ENCODE measurements at places on chromosomes 5 and 9. TPM values are rescaled to one million over a fixed set of nuclear protein-coding genes. Genes with fewer than 3 reads are reported as not detected.

The RASEF gene
- total RNA-seq = 17.4 TPM

The GALT gene
- total RNA-seq = 11.8 TPM

The TPPP gene
- total RNA-seq = 5.8 TPM

The FRRS1L gene
- total RNA-seq = not detected

The FOXD4L3 gene
- total RNA-seq = not detected

The SOHLH1 gene
- not detected for total RNA-seq

The GABRB2 gene
- total RNA-seq = 0.19 TPM

DNA sequence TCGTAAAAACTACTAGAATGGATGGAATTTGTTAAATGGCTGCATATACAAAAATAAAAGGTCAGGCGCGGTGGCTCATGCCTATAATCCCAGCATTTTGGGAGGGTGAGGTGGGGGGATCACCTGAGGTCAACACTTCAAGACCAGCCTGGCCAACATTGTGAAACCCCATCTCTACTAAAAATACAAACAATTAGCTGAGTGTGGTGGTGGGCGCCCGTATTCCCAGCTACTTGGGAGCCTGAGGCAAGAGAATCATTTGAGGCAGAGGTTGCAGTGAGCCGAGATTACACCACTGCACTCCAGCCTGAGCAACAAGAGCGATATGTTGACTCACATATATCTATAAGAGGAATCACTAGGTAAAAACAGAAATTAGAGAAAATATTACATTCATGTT is 9.3 kb upstream of the GPR150 start:
- H3K4me1 ChIP-seq = no peaks in the 10 kb centered on the region
- no peaks in the 10 kb centered on the region for H3K36me3 ChIP-seq
- H3K4me3 ChIP-seq = no peak overlapping the region

DNA sequence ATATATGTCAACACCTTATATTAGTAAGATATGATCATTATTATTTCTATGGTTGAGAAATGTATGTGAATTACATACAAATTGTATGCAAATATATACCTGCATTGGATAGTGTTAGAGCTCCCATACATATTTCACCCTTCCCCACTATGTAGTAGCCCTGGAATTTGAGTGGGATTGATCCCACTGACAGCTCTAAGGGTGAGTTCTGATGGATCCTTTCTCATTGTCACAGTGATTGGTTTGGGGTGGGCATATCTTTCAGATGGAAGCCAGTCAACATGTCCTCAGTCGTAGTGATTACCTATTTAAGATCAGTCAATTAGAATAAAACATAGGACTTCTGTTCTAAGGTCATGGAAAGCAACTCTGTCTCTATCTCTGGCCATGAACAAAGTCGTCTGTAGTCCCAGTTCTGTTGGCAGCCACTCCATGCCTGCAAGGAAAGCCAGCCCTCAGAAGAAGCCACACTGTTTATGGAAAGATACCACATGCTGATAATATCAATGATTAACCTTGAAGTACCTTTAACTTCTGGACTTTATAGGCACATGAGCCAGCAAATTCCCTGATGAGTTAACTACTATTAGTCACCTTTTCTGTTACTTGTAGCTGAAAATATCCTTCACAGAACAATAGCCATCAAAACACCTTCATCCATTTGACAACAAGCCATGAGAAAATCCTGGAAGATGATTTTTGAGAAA is 5.1 kb upstream of the CCDC192 start:
- H3K27me3 ChIP-seq = no peaks in the 10 kb centered on the region
- H3K4me3 ChIP-seq = no peak overlapping the region
- H3K27ac ChIP-seq = no peak overlapping the region
- H3K36me3 ChIP-seq = no peaks in the 10 kb centered on the region

DNA sequence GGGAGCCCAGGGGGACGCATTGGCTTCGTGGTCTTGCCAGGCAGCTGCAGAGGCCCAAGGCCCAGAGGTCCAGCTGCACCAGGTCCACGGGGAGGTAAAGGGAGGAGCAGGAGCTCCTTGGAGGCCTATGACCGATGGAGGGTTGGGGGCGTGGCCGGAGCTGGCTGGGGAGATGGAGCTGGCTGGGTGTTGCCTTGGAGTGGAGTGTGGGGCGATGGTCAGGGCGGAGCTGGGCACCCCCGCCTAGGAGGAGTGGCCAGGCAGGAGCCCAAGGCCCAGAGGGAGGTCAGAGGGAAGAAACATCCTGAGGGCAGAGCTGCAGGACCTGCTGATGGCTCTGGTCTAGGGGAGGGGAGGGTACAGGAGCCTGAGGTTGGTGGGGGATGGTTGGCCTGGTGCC is 44.6 kb downstream of the KCNT1 start:
- no peaks in the 10 kb centered on the region for H3K27me3 ChIP-seq
- no peaks in the 10 kb centered on the region for H3K36me3 ChIP-seq
- H3K4me3 ChIP-seq = no peak overlapping the region
- H3K4me1 ChIP-seq = no peaks in the 10 kb centered on the region
- no peak overlapping the region for H3K27ac ChIP-seq

DNA sequence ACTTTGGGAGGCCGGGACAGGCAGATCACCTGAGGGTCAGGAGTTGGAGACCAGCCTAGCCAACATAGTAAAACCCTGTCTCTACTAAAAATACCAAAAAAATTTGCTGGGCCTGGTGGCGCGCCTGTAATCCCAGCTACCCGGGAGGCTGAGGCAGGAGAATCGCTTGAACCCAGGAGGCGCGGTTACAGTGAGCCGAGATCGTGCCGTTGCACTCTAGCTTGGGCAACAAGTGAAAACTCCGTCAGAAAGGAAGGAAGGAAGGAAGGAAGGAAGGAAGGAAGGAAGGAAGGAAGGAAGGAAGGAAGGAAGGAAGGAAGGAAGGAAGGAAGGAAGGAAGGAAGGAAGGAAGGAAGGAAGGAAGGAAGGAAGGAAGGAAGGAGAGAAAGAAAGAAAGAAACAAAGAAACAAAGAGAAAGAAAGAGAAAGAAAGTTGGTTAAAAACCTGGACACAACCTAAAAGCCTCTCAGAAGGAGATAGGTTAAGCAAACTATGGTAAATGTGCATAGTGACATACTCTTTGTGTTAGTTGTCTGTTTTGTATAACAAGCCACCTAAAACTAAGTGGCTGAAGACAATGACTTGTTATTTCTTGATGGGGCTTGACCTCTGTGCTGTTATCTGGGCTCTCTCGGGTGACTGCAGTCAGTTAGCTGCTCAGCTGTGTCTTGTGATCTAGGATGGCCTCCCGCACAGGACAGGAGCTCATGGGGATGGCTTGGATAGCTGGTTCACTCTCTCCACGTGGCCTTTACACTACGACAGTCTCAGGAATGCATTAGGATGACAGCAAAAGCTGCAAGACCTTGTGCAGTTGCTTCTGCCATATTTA is 8.0 kb upstream of the MYO10 start:
- H3K27me3 ChIP-seq = peaks cover 7% of the 10 kb centered on the region
- H3K4me3 ChIP-seq = no peak overlapping the region
- H3K4me1 ChIP-seq = no peaks in the 10 kb centered on the region
- H3K36me3 ChIP-seq = no peaks in the 10 kb centered on the region
- DNase-seq = no peak
- H3K27ac ChIP-seq = no peak overlapping the region

GRCh38 chr5:179408611-179409010 is 63.4 kb upstream of the ADAMTS2 start:
- H3K27me3 ChIP-seq = no peaks in the 10 kb centered on the region
- H3K4me1 ChIP-seq = no peaks in the 10 kb centered on the region
- DNase-seq = no peak
- no peak overlapping the region for H3K27ac ChIP-seq

DNA sequence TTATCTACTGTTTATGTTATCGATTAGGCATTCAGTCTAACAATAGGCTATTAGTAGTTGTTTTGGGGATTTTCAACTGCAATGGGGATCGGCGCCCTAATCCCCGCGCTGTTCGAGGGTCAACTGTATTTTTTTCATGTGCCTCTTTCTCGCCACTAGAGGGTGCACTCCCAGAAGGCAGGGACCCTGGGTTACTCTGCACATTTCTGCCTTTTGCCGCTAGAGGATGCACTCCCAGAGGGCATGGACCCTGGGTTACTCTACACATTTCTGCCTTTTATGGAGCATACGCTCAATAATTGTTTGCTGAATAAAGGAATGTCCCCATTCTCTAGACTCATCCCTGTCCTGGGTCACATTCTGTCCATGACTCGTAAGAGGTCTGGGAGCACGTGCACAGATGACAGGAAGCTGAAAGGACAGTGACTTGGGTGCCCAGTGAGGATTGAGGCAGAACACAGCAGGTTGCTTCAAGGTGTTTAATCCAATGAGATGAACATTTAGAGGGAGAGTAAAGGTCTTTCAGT is 27.9 kb upstream of the RECK start:
- no peak overlapping the region for H3K27ac ChIP-seq
- no peak overlapping the region for H3K4me3 ChIP-seq
- no peaks in the 10 kb centered on the region for H3K4me1 ChIP-seq
- no peak for DNase-seq

- no peaks in the 10 kb centered on the region for H3K4me1 ChIP-seq
- no peak overlapping the region for H3K4me3 ChIP-seq
- H3K27me3 ChIP-seq = no peaks in the 10 kb centered on the region
These were observed 96.2 kb upstream of the ARAP3 start for GRCh38 chr5:141778206-141778605.

DNA sequence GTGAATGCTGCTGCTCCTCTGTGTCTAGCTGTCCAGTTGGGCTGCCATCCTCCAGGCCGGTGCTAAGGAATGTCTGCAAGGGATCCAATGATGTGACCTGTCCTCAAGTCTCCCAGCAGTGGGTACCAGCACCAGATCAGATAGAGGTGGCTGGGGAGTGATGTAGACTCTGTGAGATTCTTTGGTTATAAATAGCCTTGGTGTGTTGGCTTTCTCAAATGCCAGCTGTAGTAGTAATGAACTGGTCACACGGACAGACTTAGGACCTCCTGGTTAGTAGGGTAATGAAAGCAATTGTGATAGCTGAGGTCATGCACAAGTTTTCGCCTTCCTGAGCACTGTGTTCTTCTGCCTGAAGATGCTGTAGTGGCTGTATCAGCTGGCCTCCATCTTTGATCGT is 29.9 kb upstream of the RANBP6 start:
- no peak overlapping the region for H3K27ac ChIP-seq
- H3K4me1 ChIP-seq = no peaks in the 10 kb centered on the region
- H3K36me3 ChIP-seq = no peaks in the 10 kb centered on the region
- no peaks in the 10 kb centered on the region for H3K27me3 ChIP-seq
- H3K4me3 ChIP-seq = no peak overlapping the region

- peaks cover 9% of the 10 kb centered on the region for H3K36me3 ChIP-seq
- H3K4me1 ChIP-seq = no peaks in the 10 kb centered on the region
- DNase-seq = no peak
- H3K4me3 ChIP-seq = no peak overlapping the region
- H3K27ac ChIP-seq = no peak overlapping the region
These were observed 35.6 kb downstream of the DAB2IP start for GRCh38 chr9:121686930-121687541.
